ENCODE measurements at places on chromosomes 4 and X.

GRCh38 chr4:17567271-17567670 is 9.7 kb upstream of the LAP3 start:
- no peak for DNase-seq

DNA sequence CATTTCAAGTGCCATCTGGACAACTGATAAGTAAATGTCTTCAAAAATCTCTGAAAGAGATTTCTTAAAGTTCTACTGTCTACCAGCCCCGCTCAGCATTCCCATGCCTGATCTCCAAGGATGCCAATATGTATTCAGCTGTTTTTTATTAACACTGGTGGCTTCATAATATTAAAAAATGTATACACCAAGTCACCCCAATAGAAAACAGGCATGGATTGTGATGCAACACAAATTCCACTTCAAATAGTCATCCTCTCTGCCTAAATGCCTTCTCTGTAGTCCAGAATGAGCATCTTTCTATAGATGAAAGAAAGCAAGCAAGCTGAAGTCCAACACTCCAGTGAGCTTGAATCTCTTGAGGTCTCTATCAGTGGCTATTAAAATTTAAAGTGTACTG is 152.2 kb upstream of the PPARGC1A start:
- DNase-seq, result no peak

- DNase-seq, result no peak
Measured at GRCh38 chr4:147492761-147493160, 11.9 kb downstream of the EDNRA start.

GRCh38 chr4:87574996-87575395 is 33.3 kb upstream of the DSPP start:
- DNase-seq, result no peak

GRCh38 chrX:103754401-103754800 is 22.2 kb upstream of the PLP1 start:
- no peak for DNase-seq

DNA sequence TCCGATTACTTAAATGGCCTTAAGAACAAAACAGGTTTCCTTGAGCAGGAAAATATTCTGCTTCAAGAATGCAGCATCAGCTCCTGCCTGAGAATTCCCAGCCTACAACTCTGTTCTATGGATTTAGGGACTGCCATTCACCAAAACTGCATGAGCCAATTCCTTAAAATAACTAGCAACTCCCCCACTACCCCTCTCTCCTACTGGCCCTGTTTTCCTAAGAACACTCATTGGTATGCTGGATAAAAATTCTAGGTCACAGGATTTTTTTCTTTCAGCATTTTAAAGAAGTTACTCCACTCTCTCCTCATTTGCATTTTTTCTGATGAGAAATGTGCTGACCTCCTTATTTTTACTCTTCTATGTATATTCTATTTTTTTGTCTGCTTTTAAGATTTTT is 347.1 kb downstream of the IDS start:
- no peak for DNase-seq

DNA sequence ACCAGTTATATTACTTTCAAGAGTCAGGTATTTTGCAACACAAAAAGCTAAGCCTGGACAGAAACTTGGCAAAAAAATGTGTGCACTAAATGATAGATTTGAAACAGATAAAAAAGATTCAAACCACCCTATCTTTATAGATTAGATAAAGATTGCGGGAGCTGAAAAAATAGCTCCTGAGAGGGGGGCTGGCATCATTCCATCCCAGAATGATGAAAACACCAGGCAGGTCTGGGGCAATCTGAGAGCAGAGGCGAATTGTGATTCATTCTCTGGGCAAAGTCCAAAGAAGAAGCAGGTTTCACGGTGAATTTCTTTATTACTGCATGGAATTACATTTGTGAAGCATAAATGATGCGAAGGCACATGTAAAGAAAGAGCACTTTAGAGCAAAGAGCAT is 168.5 kb upstream of the DMD start:
- DNase-seq, result no peak

GRCh38 chr4:159105761-159106243 is 2.9 kb downstream of the RAPGEF2 start:
- no peak for DNase-seq

- no peak for DNase-seq
Measured at GRCh38 chrX:30161043-30161442, 54.3 kb upstream of the MAGEB2 start.

- DNase-seq, result no peak
Measured at GRCh38 chr4:59920416-59920815, 1279.7 kb upstream of the ADGRL3 start.

GRCh38 chr4:3729188-3729881 is 36.9 kb upstream of the ADRA2C start:
- DNase-seq, result peak; percentile 7

GRCh38 chr4:8318509-8318908 is 49.0 kb downstream of the HTRA3 start:
- no peak for DNase-seq

GRCh38 chr4:93776386-93777080 is 52.0 kb upstream of the ATOH1 start:
- no peak for DNase-seq

DNA sequence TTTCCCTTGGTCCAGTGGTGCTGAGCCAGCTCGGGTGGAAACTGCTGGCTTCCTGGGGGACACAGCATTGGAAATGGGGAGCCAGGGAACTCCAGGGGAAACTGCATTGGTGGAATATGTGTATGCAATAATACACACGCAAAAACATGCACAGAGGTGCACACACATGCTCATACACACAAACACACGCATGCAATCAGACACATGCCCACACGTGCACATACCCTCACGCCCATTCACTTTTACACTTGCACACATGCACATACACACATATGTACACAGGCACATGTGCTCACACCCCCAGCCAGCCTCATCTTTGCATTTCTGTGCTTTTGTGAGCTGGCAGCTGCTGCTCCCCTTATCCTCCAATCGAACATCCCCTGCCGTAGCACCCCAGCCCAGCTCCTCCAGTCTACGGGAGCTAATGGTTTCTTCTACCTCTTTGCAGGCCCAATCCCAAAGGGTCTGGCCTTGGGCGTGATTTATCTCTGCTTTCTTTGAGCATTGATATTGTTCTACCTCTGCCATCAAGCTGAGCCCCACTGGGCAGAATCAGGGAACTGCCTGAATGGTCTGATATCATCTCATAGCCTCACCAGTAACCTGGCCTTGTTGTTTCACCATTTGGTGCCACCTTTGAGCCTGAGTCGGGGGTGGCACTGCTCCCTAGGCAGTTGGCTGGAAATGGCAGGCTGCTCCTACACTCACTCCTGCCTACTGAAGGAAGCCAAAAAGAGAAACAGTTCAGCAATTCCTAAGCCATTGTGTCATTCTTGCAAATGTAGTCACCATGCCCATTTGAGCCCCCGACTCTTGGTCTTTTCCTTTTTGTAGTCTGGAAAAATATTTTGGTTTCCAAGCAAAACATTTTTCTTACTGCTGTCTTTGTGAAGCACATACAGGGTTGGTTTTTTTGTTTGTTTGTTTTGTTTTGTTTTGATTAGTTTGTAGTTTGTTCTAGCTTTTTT is 104.4 kb upstream of the MAMLD1 start:
- DNase-seq, result no peak

DNA sequence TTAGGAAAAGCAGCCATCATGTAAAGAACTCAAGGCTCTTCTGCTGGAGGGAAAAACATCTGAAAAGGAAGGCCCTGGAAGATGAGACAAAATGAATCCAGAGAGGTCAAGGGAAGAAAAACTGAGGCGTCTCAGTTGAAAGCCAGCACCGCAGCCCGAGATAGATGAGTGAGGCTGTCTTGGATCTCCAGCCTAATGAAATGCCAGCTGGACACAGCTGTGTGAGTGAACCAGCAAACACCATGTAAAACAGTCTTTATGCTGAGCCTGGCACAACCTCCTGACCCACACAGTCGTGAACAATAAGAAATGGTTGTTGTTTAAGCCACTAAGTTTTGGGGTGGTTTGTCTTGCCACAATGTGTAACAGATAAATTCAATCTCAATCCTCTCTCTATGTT is 48.6 kb upstream of the RASL11B start:
- no peak for DNase-seq

- no peak for DNase-seq
Measured at GRCh38 chrX:100355680-100356079, 54.4 kb downstream of the PCDH19 start.

GRCh38 chrX:151970027-151970426 is 4.4 kb downstream of the GABRE start:
- no peak for DNase-seq

GRCh38 chrX:39900777-39901170 is 197.0 kb downstream of the BCOR start:
- DNase-seq, result no peak

DNA sequence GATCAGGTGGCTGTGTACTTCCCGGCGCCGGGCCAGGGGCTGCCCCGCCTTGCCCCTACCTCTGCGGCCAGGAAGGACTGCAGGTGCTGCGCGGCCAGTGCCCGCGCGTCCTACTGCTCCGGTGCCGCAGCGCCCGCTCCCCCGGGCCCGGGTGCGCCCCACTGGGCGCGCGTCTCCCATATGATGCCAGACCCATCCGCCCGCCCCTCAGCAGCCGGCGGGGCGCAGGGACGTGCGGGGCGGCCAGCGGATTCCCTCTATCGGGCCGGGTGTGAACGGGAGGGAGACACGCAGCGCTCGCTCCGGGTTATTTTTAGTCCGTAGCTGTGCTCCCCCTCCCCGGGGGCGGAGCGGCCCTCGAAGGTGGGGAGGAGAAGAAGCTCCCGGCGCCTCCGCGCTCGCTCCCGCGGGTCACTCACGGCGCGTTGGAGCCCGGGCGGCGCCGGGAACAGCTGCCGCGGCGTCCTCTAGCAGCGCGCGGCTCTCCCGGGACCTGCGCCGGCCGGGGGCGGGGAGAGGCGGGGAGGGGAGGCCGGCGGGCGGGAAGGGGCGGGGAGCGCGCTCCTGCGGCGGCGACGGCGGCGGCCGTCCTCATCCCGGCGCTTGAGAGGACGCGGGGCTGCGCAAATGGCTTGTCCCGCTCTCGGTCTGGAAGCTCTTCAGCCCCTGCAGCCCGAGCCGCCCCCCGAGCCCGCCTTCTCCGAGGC is 103.6 kb downstream of the UCHL1 start:
- no peak for DNase-seq

GRCh38 chr4:43369036-43369594 is 476.6 kb downstream of the GRXCR1 start:
- DNase-seq, result no peak

All from OCI-LY7 (cell line).